Activated CD8-positive, alpha-beta memory T cell treated with anti-CD3 and anti-CD28 coated beads, Interleukin-2, amount 10 ng/mL, durations not matched to agents 7 days and 5 days (primary cell): ENCODE measurements at places on chromosomes 6 and 20.
A peak's percentile ranks its signal among the peaks of the same experiment; 100 is the strongest.

DNA sequence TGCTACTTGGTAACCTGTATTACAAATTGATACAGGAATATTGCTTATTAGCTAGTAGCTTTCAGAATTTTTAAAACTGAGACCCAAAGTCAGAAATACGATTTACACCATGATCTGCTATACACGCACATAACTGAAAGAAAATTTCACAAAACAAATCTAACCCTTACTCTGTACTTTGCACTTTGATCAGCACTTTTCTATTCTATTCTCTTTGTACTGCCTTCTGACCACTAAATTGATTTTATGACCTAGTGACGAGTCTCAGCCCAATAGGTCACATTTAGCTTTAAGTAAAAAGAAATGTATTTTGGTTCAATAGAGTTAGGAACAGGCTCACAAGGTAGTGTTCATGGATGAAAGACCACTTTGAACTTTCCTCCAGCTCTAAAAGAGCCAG, 252.5 kb downstream of the TBX18 start:
- H3K4me1 ChIP-seq, result no peaks in the 10 kb centered on the region
- no peak overlapping the region for H3K4me3 ChIP-seq
- no peak overlapping the region for H3K27ac ChIP-seq
- DNase-seq, result no peak

DNA sequence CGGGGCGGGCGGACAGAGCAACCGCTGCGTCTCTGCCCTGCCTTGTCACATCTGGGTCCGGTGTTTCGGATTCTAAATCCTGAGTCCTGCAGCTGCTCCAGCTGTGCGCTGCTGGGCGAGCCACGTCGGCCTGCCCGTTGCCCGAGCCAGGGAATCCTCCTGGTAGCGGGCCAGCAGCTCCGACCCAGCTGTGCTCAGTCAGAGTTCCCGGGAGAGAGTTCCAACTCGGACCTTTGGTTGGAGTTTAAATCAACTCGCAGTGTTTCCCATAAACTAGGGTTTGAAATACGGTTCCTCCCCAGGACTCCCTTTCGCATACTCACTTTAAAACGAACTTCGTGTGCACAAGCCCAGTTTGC, 315 bp upstream of the PDE10A start:
- H3K4me3 ChIP-seq, result no peak overlapping the region
- peaks cover 56% of the 10 kb centered on the region for H3K27me3 ChIP-seq
- peak overlapping the region; percentile 11 for H3K27ac ChIP-seq
- H3K4me1 ChIP-seq, result peaks cover 3% of the 10 kb centered on the region
- no peak for DNase-seq
- H3K36me3 ChIP-seq, result peaks cover 5% of the 10 kb centered on the region

DNA sequence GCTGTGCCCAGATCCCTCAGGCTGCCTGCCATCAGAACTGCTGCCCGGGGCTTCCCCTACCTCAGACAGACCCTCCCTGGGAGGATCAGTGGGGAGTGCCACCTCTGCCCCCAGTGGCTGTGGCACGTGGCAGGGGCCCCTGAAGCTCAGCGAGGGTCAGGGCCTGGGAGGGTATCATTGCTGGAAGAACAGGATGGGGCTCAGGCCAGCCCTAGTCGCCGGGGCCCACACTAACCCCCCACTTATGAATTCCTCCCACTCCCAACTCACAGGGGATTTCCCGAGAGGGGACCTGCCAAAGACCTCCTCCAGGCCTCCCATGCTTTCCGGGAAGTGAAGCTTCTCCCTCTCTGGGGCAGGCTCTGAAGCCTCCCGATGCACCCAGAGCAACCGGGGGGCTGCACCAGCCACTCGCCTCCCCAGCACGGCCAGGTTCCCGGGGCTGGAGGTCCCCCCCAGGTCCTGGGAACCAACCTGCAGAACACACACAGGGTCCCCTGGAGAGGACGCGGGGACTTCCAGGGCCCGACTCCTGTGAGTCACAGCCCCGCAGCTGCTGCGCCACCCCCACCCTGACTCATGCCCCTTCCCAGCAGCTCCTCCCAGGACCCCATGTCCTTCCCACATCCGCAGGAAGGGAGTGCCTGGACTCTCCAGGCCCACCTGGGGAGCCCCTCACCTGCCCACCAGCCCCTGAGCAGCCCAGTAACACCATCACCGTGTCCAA, 2.5 kb downstream of the TNFRSF6B start:
- H3K27ac ChIP-seq, result peak overlapping the region; percentile 40
- H3K27me3 ChIP-seq, result no peaks in the 10 kb centered on the region
- no peak overlapping the region for H3K4me3 ChIP-seq
- peaks cover 28% of the 10 kb centered on the region for H3K4me1 ChIP-seq
- no peak for DNase-seq
- H3K36me3 ChIP-seq, result peaks cover 4% of the 10 kb centered on the region

- H3K27ac ChIP-seq, result no peak overlapping the region
- no peak for DNase-seq
- H3K4me3 ChIP-seq, result no peak overlapping the region
- H3K4me1 ChIP-seq, result peaks cover 4% of the 10 kb centered on the region
Observed at GRCh38 chr20:13397300-13397724, 176.2 kb downstream of the ISM1 start.

DNA sequence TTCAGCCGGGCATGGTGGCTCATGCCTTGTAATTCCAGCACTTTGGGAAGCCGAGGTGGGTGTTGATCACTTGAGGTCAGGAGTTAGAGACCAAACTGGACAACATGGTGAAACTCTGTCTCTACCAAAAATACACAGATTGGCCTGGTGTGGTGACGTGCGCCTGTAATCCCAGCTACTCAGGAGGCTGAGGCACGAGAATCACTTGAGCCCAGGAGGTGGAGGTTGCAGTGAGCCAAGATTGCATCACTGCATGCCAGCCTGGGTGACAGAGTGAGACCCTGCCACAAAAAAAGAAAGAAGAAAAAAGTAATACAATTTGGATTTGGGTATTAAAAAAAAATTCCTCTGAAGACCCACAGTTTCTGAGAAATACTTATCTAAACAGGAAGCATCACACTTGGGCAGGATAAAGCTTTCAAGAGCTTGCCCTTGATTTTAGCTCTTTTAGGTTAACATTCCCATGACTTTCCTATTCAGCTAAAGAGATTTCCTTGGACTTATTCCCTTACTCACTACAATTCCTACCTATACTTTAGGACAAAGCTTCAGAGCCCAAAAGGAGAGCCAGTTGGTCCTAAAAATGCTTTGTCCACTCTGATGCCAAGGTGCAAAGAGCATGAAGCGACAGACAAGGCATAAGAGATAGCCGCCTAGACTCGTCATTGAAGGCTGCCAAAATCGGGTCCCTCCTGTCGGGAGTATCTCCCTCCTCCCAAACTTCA, 1.9 kb downstream of the ELOVL2 start:
- no peak overlapping the region for H3K4me3 ChIP-seq
- H3K27me3 ChIP-seq, result peaks cover 72% of the 10 kb centered on the region
- peaks cover 12% of the 10 kb centered on the region for H3K4me1 ChIP-seq
- peaks cover 2% of the 10 kb centered on the region for H3K36me3 ChIP-seq

DNA sequence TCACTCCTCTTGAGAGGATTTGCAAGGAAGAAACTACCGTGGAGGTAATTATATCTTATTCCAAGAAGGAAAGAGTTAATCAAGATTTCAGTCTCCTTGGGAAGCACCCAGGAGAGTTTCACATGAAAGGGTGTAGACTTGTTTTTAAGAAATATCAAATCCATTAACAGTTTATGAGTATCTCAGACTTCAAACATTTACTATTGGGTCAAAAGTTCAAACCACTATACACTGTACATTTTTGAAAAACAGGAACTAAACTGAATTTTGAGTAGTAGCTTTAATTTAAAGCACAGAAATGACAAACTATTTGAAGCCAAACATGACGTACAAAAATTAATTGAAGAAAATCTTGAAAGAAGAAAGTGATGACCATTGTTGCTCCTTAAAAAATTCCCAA, 164.0 kb downstream of the FOXC1 start:
- H3K27ac ChIP-seq, result no peak overlapping the region
- H3K27me3 ChIP-seq, result peaks cover 43% of the 10 kb centered on the region
- no peak overlapping the region for H3K4me3 ChIP-seq
- no peak for DNase-seq

DNA sequence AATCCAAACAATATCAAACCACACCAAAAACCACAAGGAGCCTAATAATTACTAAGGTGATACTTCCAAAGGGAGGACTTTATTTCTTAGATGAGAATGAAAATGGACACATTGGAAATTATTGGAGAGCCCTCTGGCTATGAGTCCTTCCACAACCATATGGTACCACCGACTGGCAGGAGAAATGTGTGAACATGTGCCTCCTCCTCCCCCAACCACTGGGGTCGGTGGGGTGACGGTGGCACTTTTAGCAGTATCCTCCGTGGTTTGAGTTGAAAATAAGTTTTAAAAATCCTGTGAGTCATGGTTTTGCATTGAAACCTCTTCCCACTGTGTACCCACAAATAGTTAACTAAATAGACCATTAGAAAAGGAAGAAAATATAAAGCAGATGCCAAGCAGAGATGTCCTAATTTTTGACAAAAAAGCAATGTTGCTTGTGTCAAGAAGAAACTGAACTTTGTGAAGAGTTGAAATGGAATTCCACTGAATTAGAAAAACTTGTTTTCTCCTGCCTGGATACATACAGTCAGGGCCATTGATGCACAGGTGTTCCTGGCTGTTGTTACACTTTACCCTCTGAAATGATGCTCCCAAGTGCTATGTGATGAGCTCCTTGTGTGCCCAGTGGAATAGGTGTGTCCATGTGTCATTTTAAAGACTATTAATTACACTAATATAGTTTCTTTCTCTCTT, 3.2 kb downstream of the EDN1 start:
- no peak overlapping the region for H3K27ac ChIP-seq
- DNase-seq, result no peak
- no peaks in the 10 kb centered on the region for H3K36me3 ChIP-seq
- H3K4me3 ChIP-seq, result no peak overlapping the region
- peaks cover 62% of the 10 kb centered on the region for H3K27me3 ChIP-seq

DNA sequence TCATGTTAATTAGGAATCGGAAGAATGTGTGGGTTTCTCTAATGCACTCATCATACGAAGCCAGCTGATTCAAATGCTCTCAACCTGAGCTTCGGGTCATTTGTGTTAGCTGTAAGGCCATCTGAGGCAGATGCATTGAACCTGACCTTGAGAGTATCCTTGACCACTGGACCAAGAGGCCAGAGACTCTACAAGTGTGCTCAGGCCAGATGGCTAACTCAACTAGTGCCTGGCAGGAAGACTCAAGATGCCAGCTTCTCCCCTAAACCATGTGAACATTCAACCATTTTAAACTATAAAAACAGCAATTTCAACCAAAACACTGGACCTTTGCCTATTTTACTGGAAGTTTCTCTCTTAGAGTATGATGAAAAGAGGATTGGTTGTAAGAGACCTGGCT, 168.6 kb upstream of the CDH4 start:
- H3K27me3 ChIP-seq, result no peaks in the 10 kb centered on the region
- no peak overlapping the region for H3K27ac ChIP-seq
- no peaks in the 10 kb centered on the region for H3K36me3 ChIP-seq
- H3K4me1 ChIP-seq, result no peaks in the 10 kb centered on the region
- no peak overlapping the region for H3K4me3 ChIP-seq
- DNase-seq, result no peak

GRCh38 chr6:99250476-99250875, 99.0 kb downstream of the FAXC start:
- H3K4me3 ChIP-seq, result no peak overlapping the region
- H3K27ac ChIP-seq, result no peak overlapping the region
- DNase-seq, result no peak
- no peaks in the 10 kb centered on the region for H3K4me1 ChIP-seq
- no peaks in the 10 kb centered on the region for H3K36me3 ChIP-seq

- no peaks in the 10 kb centered on the region for H3K27me3 ChIP-seq
- no peak for DNase-seq
- no peak overlapping the region for H3K27ac ChIP-seq
- no peak overlapping the region for H3K4me3 ChIP-seq
- peaks cover 5% of the 10 kb centered on the region for H3K4me1 ChIP-seq
- no peaks in the 10 kb centered on the region for H3K36me3 ChIP-seq
Observed at GRCh38 chr20:34337544-34337943, 25.5 kb upstream of the ITCH start.

GRCh38 chr20:4263036-4263435, 247.7 kb upstream of the RNF24 start:
- no peaks in the 10 kb centered on the region for H3K36me3 ChIP-seq
- H3K27ac ChIP-seq, result no peak overlapping the region
- no peak for DNase-seq
- no peaks in the 10 kb centered on the region for H3K4me1 ChIP-seq

DNA sequence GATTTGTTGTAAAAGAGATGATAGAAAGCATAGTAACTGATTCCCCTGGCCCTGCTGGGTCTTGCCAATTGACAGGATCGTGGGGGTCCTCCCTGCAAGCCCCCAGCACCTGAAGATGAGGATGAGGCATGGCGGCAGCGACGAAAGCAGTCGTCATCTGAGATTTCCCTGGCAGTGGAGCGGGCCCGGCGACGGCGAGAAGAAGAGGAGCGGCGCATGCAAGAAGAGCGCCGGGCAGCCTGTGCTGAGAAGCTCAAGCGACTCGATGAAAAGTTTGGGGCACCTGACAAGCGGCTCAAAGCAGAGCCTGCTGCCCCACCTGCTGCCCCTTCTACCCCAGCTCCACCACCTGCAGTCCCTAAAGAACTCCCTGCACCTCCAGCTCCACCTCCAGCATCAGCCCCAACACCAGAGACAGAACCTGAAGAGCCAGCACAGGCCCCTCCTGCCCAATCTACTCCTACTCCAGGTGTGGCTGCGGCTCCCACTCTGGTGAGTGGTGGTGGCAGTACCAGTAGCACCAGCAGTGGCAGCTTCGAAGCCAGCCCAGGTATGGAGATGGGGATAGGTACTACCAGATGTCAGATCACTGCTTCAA, 7.3 kb downstream of the PRRC2A start:
- DNase-seq, result no peak
- peaks cover 76% of the 10 kb centered on the region for H3K36me3 ChIP-seq
- H3K4me1 ChIP-seq, result peaks cover 13% of the 10 kb centered on the region

- DNase-seq, result no peak
- H3K4me3 ChIP-seq, result no peak overlapping the region
- no peak overlapping the region for H3K27ac ChIP-seq
- H3K27me3 ChIP-seq, result peaks cover 2% of the 10 kb centered on the region
- H3K36me3 ChIP-seq, result no peaks in the 10 kb centered on the region
Observed at GRCh38 chr6:57261926-57262325, 39.8 kb upstream of the RAB23 start.

DNA sequence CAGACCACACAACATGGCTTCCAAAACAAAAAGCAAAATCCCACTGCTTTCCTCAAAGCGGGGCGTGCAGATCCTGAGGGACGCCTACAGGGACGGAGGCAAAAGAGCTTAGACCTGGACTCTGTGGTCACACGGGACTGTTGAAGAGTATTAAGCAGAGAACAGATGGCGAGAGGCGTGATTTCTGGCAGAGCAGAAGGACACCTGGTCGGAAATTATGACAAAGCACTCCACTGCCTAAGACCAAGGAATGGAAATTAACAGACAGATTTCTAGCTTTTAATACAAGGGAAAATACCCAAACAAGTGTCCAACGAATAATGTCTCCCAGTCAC, 15.4 kb downstream of the CST7 start:
- H3K4me3 ChIP-seq, result no peak overlapping the region
- DNase-seq, result peak; percentile 39

DNA sequence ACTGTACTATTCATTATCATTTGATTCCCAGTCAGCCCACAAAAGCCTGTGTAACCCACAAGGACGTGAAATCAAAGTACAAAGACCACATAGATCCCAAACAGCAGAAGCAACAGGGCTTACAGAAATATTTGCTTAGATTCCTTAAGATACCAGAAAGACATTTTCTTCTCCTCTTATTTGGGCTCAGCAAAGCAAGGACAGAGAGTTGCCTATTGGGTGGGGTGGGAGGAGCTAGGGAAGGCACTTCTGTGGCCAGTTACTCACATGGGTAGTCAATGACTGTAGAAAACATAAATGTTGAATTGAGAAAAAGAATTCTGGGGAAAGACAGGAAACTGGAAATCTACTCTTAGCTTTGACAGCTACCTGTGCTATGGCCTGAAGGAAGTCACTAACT, 19.8 kb downstream of the PDE7B start:
- H3K4me1 ChIP-seq, result peaks cover 5% of the 10 kb centered on the region
- H3K36me3 ChIP-seq, result peaks cover 3% of the 10 kb centered on the region
- no peak overlapping the region for H3K4me3 ChIP-seq
